ENCODE measurements at places on chromosomes 4 and X.

DNA sequence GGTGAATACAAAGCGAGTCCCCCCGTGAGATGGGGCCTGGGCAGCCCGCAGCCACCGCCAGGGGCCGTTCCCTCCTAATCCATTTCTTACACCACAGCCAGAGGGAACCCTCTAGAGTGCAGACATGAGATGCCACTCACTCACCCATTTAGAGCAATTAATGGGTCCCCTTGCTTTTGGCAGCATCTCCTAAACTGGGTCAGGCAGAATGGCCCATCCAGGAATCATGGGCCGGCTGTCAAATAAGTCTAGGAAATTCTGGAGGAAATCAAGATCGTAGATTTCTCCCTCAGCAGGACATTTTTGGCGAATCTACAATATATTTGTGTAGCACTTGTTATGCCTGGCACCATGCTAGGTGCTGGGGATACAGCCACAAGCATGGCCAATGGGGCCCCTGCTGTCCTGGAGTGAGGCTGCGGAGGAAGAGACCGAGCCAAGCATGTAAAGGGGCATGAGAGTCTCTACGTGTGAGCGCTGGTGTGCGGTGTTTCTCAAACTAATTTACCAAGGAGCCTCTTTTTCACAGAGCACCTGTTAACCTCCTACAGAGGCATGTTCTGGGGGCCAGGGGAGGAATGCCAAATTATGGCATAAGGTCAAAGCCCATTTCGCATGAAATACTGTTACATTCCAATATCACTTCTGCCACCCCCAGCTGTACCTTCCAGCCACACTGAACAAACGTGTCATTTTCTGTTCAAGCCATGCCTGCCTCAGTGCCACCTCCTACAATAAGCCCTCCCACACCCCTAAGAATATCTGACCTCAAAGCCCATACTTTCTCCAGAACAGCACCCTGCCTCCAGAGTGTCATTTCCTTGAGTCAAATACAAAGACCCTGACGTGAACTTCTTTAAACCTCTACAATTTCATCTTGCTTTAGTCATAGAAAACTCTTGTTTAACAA lies 28.1 kb upstream of the JAKMIP1 start:
- DNase-seq: no peak

DNA sequence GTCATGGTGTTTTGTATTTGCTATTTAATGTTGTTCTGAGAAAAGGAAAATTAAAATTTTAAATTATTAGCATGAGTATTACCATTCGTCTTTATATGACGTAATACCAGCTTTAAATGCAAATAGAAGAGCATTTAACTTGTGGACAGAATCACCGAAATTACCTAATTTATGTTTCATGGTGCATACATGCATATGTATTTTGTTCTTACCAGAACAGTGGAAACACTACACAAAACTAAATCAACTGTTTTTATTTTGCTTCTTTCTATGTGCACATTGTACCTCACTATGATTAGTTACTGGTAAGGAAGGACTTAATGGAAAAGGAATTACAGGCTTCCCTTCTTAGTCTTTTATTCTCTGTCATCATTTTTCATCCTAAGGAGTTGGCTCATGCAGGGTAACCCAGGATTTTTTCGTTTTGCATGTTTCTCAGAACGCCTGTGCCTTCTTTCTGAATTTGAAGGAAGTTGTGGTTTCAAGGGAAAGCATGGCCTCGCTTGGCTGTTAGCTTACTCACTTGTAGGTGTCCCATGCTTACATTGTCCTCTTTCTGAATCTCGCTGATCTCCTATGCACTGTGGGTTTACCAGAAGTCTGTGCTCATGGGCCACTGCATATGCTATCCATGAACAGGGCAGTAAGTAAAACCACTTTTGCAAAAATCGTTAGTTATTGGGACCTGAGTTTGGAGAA lies 300.0 kb upstream of the PUDP start:
- DNase-seq: no peak

GRCh38 chr4:145954924-145955339 lies 16.3 kb upstream of the ZNF827 start:
- no peak for DNase-seq

DNA sequence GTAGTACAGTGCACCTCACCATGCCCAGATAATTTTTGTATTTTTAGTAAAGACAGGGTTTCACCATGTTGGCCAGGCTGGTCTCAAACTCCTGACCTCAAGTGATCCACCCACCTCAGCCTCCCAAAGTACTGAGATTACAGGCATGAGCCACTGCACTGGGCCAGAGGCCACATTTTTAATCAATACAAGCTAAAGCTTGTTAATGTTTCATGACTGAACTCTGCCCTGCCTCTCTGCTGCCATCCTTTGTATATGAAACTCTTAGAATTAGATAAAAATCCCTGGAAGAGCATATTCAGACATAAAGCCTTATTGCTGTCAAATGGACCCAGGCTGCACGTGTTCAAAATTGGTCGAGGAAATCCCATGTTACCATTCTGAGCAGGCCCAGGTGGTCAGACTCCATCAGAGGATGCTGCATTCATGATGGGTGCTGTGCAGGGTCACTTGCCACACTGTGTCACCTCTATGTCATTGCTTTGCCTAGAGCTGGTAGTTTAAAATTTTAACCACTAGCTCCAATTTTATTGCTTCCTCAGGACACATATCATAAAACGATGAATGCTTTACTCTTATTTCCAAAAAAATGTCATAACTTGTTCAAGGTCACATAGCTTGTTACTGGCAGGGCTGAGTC lies 45.2 kb downstream of the LNX1 start:
- DNase-seq: no peak

DNA sequence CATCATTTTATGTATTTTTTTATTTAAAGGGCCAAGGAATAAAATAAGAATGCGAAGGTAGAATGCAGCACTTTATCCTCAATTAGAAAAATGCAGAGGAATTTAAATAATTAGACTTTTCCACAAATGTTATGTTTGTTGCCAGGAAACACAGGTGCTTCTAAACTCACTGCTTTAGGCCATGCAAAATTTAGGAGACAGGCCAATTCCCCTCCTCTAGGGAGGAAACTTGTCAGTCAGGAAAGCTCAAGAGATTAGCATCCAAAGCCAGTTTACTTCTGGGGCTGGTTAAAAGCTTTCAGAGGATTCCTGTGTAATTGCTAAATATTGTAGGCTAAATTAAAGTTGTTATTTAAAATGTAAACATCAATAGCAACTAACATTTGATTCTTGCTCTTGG lies 124.5 kb downstream of the DMD start:
- no peak for DNase-seq

All from head of caudate nucleus (tissue), 42 donors.